ENCODE measurements at places on chromosomes 12 and 14.

DNA sequence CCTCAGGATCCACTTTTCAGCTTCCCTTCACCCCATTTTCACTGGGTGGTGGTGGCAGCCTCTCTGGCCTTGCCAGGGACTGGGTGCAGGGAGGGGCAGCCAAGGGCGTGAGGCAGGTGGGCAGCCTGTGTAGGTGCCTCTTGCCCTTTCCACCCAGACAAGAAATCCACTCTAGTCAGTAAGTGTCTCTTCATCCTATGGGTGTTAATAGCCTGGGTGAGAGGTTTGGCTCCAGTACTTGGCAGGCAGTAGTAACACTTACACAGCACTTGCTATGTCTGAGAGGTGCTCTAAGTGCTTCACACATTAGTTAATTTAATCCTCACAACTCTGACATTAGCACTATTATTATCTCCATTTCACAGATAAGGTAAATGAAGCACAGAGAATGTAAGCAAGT lies 171.9 kb downstream of the EMP1 start:
- no peak for DNase-seq

DNA sequence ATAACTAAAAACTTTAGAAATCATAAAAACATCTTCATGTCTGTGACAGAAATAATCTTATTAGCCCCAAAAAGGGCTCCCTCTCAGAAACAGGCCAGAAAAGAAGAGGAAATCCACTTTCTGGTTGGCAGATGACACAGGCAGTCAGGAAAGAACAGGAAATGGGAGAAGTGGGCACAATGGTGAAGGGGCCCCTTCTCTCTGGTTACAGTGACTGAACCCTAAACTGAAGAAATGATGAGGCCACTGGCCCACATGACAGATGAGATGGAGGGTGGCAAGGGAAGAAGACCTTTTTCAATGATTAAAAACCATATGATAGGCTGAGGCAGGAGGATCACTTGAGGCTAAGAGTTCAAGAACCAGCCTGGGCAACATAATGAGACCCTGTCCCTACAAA lies 21.1 kb downstream of the TCTN1 start:
- DNase-seq, result no peak

GRCh38 chr12:75526655-75527511 lies 15.5 kb upstream of the KRR1 start:
- no peak for DNase-seq

- DNase-seq, result no peak
These were observed 999.7 kb upstream of the SEL1L start for GRCh38 chr14:82533351-82533750.

DNA sequence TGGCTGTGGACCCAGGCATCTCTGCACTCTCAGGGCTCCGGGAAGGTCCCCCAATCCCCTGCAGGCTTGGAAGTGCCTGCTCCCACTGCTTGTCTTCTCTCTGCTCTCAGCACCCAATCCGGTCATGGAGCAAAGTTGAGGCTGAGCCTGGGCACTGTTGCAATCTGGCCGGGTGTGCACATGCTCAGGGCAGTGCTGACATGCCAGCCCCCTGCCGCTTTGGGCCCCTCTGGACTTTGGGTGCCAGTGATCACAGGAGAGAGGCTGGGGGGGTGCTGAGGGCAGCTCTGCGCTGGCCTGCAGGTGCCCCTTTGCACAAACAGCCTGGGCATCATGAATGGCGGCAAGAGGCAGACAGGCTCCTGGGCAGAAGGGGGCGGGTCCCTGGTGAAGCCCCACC lies 85.4 kb upstream of the OSBPL8 start:
- no peak for DNase-seq

DNA sequence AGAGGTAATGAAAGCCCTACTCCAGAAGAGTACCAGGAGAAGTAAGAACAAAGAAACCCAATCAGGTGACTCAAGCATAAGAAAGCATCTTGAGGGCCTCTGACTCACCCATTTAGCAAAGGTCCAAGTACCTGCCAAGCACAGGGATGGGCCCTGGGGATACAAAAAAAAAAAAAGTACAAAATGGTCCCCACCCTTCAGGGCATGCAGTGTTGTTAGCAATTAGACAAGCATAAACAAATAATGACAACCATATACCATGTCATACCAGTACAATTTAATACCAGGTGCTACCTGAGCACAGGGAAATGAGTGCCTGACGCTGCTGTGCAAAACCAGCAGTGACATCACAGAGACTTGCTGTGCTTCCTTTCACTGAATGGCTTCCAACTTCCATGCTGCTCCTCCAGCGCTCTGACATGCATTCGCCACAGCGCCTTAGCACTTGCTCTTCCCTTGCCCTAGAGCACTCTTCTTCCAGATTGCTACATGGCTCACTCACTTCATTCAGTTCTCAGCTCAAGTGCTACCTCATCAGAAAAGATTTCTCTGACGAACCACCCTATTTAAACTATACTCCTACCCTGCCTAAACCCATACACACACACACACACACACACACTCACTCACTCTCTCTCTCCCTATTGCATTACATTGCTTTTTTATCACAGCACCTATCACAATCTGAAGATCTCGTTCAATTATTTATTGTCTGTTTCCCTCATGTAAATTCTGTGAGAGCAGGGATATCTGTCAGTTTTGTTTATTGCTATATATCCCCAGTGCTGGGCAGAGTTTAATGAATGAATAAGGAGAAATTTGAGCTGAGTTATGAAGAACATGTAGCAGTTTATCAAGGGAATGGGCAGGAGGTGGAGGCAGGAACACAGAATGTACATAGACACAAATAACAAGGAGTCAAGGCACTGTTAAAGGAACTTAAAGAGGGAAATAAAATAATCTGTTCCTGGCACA lies 12.9 kb upstream of the EPS8 start:
- no peak for DNase-seq

DNA sequence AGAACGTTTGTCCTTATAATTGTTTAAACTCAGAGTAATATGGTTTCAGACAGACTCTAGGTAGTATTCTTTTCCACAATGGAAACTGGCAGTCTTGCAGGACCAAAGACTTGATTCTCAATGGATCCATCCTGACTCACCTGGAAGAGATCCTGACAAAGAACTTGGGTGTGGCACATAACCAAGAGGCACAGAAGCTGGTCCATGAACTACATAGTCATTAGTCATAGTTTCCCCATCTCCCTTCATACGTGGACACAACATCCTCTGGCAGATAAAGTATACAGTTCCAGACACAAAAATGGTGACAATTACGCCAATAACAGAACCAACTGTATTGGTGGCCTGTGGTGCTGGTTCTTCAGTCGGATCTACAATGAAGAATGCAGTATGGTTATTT lies 55.8 kb downstream of the BCL2L14 start:
- no peak for DNase-seq

DNA sequence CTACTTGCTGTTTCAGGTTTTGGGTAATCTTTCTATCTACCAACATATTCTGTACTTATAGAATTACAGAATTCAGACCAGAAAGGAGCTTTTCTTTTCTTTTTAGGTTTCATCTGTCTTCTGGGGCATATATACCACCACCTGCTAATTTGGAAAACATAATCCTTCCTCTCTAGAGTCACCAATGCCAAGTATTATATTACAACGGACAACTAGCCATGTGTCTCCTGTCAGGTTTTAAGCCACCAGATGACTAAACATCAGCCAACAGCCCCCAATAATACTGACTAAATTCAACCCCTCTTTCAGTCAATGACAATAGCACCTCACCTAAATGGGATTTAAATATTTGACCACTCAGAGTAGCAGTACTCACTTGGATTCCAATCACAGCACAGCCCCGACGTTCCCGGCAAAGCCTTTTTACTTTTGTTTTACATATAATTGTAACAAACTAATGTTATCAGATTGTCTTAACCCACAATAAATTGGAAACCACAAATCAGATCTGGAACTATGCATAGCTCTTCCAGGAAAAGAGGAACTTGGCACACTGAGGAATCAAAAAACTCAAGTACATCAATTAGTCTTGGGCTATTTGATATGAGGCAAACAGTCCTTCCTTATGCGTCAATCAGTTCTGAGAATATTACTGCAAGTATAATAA lies 13.5 kb downstream of the SLC11A2 start:
- DNase-seq, result no peak

GRCh38 chr12:29863665-29864064 lies 79.9 kb upstream of the TMTC1 start:
- no peak for DNase-seq

DNA sequence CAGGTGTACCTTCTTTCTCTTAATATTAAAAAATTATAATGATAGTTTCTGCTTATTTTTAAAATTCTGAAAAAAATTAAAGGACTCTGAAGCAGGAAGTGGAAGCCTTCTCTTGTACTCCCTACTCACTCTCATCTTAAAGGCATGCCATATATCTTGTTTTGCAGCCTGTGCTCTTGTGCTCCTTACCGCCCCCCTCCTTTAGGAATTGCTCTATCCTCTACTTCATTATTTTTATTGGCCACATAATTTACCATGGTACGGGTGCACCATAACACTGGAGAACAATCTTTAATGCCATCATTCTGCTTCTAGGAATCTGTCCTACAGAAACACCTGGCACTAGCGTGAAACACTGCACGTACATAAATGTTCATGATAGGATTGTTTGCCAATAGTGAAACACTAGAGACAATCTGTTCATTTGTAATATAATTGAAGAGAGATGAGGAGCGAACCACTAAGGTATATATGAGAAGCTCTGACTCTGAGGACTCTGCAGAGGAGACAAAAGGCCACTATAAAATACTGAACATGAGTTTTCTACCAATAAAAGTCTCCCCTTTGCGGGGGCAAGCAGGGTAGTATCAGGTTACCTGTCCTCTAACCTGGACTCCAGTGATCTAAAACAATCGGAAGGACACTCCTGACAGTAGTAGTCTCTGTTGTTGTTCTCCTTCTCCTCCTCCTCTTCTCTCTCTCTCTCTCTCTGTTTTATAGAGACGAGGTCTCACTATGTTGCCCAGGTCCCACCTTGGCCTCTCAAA lies 6.3 kb upstream of the NYNRIN start:
- no peak for DNase-seq

GRCh38 chr12:106179086-106179485 lies 40.3 kb upstream of the NUAK1 start:
- DNase-seq, result no peak

Measured in stimulated activated CD4-positive, alpha-beta T cell treated with anti-CD3 and anti-CD28 coated beads, TNF-alpha, amount 100 ng/mL, for 1 hour (primary cell).